ENCODE measurements at places on chromosomes 13 and 19.

- no peak for DNase-seq
Measured at GRCh38 chr19:15396436-15396835, 16.8 kb upstream of the AKAP8 start.

GRCh38 chr19:30555075-30555790 lies 183.0 kb downstream of the ZNF536 start:
- no peak for DNase-seq

GRCh38 chr19:42450314-42450934 lies 7.7 kb upstream of the CXCL17 start:
- peak; percentile 69 for DNase-seq

GRCh38 chr19:9877780-9878510 lies 42.8 kb downstream of the PIN1 start:
- DNase-seq, result no peak

DNA sequence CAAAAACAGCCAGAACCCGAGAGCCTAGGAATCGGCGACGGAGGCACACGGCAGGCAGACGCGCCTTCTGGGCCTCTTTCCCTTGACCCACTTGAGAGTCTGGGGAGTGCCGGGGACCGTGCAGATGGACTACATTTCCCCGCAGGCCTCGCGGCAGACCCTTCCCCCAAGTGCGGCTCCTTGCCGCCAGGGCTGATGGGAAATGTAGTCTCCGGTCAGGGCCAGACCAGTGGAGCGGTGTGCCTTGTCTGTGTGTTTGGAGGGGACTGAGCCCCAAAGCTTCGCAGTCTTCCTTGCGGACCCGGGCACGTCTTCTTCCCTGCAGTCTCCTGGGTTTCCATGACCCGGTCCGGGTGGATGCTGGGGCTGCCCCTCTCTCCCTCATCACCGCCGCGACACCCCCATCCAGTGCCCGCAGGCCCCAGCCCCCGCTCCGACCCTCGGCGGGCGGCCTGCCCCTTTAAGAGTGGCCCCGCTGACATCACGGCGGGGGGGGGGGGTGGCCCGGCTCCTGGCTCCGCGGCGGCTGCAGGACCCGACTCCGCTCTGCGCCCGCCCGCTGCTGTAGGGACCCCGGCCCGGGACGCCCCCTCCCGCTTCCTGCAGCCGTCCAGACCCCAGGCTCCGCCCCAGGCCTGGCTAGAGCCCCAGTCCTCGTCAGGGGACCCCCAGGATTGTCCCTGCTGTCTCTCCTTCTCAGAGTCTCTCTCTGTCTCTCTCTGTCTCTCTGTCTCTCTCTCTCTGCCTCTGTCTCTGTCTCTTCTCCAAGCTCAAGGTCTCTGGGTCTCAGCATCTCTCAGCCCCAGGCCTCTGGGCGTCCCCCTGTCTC lies 758 bp upstream of the CACNG7 start:
- no peak for DNase-seq

GRCh38 chr13:71962126-71962525 lies 95.1 kb upstream of the DACH1 start:
- no peak for DNase-seq

DNA sequence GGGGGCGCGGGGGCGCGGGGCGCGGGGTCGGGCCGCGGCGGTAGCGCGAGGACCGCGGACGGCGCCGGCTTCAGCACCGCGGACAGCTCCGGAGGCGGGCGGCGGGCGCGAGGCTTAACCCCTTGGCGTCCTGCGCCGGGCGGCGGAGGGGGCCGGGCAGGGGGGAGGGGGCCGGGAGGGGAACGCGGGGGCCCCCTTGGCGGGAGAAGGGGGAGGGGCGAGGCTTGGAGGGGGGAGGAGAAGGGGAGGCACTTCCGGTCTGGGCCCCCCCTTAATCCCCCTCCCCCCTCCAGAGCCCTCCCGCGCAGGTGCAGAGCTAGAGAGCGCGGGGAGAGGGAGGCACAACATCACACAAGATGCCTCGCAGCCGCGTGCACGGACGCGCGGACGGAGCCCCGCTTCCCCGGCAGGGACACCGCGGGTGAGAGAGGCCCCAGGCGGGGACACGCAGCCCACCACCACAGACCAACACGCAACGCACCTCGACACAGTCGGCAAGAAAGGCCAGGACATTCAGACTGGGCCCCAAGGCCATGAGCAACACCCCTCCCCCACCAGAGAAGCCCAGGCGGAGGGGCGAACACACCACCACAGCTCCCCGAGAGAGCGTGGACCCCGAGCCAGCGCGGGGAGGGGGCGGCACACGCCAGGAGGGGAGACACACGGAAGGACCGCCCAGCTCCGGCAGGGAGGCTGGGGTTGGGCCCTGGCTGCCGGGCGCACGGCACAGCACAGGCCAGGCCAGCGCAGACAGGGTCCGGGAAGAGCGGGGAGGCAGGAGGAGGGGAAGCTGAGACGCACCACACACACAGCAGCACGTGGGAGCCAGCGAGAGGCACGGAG lies 24.1 kb downstream of the SHANK1 start:
- no peak for DNase-seq

DNA sequence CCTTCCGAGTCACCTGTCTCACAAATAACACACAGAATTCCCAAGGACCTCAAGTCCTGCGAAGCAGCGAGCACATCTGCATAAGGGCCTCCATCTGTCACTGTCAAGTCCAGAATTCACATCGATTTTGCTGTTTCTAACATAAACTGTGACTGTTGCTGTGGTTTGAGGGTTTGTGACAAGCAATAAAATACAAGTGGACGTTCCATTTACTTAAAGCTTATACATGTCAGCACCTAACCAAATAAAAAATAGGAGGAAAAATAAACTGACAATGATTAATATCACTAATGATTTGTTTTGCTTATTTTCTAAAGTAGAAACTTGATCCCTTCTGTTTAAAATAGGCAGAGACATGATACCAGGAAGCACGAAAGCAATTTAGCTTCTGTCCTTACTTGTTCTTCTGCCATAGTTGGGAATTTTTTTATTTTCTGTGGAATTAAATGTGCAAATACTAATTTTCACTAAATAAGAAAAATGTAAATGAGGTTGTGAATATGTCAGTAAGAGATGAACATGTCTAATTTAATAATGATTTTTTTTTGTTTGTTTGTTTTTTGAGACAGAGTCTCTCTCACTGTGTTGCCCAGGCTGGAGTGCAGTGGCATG lies 279.1 kb downstream of the FGF9 start:
- no peak for DNase-seq

DNA sequence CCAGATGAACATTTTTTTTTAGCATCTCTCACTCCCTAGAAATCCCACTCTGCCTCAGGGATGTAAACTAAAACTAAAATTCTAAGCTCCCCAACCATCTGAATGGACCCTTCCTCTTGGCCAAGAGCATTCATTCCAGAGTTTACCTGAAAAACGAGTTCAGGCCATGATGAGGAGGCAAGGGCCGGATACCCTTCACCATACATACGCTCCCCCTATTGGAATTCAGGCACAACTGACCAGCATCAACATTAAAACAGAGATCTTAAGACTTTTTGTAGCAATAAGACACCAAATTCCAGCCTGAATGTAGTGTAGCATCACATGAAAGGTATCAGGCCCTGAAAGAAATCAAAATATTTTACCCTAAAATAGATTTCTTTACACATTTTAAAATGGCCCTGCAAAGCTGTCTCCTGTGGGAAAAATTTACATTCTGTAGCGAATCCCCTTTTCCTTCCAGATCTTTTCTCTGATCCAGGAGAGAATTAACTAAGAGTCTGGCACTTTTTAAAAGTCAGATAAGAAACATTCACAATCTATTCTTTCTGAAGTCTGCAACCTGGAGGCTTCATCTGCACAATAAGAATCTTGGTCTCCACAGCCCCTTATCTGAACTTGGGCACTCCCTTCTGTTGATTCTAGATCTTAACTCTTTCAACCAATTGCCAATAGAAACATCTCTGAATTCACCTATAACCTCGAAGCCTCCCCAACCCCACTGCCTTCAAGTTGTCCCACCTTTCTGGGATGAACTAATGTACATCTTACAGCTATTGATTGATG lies 888.5 kb downstream of the UQCRFS1 start:
- DNase-seq, result no peak

- no peak for DNase-seq
Measured at GRCh38 chr13:98273824-98274742, 97.0 kb upstream of the RNF113B start.

DNA sequence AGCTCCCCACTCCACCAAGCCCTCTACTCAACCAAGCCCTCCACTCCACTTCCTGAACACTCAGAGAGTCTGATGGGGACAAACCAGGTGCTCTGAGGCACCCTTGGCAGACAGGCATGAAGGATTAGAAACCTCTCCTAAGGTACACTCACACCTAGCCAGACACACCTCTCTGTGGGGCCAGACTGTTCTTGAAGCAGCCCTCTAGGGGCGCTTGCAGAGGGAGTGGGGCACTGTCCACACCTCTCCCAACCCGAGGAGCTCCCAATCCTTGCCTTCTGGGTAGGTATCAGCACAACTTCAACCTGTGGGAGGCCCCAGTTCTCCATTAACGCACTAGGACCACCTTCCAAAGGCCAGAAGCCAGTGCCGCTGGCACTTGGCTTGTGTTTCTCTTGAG lies 108.7 kb upstream of the VSTM2B start:
- no peak for DNase-seq

GRCh38 chr19:7545904-7546303 lies 10.4 kb downstream of the PNPLA6 start:
- DNase-seq, result no peak

GRCh38 chr13:32045537-32045936 lies 14.0 kb downstream of the FRY start:
- no peak for DNase-seq

GRCh38 chr19:56885173-56885985 lies 44.9 kb upstream of the PEG3 start:
- DNase-seq, result no peak

GRCh38 chr13:48078251-48078656 lies 16.6 kb downstream of the MED4 start:
- no peak for DNase-seq

GRCh38 chr19:10143681-10144080 lies 24.0 kb upstream of the EIF3G start:
- DNase-seq, result no peak

DNA sequence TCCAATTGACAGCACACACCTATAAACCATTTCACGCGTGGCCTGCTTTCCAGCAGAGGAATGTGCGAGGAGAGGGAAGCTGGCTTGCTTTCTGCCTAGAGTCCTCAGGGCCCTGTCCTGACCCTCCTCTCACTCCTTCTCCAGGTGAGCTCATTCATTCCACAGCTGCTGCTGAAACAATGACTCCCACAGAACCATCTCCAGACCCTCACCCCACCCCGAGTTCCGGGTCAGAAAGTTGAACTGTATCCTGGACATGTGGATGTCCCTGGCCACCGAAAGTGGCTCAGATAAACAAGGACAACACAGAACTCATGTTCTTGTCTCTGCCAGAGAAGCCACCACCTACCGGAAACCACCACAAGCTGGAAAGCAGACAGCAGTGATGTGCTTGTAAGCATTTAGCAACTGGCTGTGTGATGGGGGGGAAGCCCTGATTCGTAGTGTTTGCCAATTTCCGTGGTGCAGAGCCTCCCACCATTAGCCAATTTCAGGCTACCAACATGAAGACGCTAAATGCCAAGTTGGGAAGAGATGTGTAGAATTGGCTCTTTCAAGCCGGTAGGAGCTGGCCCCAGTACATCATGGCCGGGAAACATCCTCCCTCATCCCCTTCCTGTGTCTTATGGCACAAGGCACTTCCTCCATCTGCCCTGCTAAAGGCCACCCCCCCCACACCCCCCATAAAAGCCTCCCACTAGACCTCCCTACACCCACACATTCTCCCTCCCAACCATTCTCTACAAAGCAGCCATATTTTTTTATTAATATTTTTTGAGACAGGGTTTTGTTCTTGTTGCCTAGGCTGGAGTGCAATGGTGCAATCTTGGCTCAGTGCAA lies 5.0 kb downstream of the SYCE2 start:
- DNase-seq, result no peak

DNA sequence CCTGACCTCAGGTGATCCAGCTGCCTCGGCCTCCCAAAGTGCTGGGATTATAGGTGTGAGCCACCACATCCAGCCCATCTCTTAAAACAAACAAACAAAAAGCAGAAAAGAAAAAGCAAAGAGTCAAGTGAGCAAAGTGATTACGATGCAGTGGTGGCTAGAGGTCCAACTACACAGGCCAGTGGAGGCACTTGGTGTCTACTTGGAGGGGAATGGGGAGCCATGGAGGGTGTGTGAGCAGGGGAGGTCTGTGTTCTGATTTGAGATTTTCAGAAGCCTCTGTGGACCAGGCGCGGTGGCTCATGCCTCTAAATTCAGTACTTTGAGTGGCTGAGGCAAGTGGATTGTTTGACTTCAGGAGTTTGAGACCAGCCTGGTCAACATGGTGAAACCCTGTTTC lies 6.6 kb downstream of the COLGALT1 start:
- no peak for DNase-seq

DNA sequence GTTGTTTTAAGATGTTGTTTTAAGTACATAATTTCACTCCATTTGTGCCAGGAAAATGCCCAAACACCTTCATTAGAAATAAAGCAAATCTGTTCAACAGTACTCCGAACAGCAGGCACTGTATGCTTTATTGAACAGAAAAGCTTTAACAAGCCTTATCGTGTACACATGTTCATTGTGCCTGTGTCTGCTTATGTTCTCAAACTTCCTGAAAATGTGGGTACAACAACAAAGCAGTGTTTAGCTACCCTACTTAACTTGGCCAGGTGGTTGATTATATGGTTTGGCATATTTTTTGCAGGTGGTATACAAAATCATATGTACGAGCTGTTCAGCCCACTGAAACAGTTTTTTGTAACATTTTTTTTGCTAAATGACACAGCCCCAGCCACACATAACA lies 718.0 kb downstream of the DACH1 start:
- no peak for DNase-seq

GRCh38 chr13:68304286-68304893 lies 1074.3 kb upstream of the PCDH9 start:
- DNase-seq, result no peak

DNA sequence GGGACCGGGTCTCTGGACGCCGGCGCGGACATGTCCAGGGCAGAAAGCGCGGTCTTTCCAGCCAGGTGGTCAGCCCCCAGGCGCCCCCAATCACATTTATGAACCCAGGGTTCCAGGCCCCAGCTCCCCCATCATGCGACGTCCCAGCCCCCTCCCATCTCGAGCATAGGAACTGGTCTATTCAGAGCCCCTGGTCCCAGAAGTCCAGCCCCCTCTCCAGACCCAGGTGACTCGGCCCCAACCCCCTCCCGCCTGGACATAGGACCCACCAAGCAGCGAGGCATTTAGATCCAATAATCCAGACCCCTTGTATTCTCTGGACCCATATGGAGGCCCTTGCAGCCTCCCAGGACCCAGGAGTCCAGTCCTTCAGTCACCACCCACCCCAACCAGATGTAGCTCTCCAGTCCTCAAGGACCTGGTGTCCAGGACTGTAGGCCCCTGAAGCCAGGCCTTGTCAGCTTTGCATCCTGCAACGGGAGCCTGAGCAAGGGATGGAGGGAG lies 501 bp downstream of the APLP1 start:
- DNase-seq, result no peak

DNA sequence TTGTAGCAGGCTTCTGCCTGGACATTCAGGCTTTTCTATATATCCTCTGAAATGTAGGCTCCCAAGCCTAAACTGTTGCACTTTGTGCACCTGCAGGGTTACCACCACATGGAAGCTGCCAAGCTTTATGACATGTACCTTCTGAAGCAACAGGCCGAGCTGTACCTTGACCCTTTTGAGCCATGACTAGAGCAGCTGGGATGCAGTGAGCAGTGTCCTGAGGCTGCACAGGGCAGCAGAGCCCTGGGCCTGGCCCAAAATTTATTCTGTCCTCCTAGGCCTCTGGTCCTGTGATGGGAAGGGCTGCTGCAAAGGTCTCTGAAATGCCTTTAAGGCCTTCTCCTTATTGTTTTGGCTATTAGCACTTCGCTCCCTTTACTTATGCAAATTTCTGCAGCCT lies 23.5 kb upstream of the CD177 start:
- DNase-seq, result no peak

- DNase-seq, result no peak
Measured at GRCh38 chr19:51796195-51796679, 1.3 kb downstream of the FPR3 start.

Data from T-helper 22 cell (primary cell).